Activated gamma-delta T cell treated with Interleukin-2 at 50 U/mL for 16 hours (primary cell): ENCODE measurements at places on chromosomes 4 and X.

DNA sequence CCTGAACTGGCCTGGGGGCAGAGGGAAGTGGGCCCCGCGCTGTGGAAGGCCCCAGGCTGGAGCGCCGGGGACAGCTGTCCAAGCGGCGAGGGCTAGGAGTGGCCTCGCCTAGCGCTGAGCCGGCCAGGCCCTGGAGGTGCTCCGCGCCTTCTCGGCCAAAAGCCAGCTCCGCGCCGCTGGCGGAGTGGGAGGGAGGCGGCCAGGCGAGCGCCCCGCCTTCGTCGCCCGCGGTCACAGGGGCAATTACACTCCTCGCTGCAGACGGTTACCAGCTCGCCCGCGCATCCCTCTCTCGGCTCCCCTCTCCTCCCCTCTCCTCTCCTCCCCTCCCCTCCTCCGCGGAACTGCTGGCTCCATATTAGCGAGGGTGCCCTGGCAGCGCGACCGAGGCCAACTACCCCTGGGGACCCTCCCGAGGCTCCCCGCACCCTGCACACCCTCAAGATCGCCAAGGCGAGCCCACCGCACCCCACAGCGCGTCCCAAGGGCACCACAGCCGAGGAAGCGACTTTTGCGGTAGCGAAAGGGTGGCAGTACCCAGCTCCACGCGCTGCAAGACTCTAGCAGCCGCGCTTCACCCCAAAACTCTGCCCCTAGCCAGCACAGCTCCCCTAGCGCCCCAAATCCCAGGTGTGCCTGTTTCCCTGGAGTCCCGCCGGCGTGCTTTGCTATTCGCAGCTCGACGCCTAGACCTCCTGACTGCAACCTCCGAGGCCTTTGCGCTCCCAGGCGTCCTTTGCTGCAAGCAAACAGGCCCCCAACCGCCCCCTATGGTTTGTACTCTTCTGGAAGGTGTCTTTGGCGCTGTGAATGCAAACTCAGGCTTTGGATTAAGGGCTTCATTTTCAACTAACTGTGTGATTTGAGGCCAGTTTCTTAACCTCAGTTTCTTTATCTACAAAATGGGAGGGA is 91.4 kb downstream of the BCOR start:
- no peak for DNase-seq

- DNase-seq = no peak
These were observed 10.7 kb downstream of the SEC24B start for GRCh38 chr4:109444182-109444844.

GRCh38 chr4:130825284-130825683 is 1729.3 kb downstream of the C4orf33 start:
- no peak for DNase-seq

- DNase-seq = no peak
These were observed 13.5 kb upstream of the PLS3 start for GRCh38 chrX:115547448-115547847.

DNA sequence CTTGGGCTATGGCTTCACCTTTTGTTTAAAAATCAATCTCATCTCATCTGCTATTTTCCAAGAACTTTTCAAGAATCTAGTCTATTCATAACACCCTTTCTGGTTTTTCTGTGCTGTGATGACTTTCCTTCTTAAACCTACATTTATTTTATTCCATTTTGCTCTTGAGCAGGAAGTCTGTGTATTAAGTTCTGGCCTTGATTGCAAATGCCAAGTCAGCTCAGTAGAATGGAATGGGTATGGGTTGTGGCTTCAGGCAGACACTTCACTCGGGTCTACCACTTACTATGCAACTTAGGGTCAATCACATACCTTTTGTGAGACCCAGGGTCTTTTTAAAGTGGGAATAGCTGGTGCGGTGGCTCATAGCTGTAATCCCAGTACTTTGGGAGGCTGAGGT is 522.3 kb downstream of the TRIML1 start:
- no peak for DNase-seq

- no peak for DNase-seq
These were observed 755.6 kb downstream of the DMD start for GRCh38 chrX:32455704-32456103.

DNA sequence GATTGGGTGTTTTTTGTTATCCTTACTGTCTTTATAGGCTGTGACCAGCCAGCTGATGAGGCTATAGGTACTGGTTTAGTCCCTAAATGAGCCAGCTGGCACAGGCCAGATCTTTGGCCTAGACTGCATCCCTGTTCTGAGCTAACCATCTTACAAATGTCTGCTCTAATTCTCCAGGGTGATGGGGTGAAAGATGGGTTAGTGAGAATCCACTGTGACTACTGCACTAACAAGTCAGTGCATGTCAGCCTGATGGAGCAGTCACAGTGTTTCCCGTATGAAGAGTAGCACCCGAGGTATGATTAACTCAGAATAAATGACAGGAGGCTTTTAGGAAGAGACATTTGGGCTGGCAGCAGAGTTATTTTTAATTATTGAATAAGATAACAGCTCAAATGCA is 181.0 kb downstream of the DCTD start:
- DNase-seq = no peak

DNA sequence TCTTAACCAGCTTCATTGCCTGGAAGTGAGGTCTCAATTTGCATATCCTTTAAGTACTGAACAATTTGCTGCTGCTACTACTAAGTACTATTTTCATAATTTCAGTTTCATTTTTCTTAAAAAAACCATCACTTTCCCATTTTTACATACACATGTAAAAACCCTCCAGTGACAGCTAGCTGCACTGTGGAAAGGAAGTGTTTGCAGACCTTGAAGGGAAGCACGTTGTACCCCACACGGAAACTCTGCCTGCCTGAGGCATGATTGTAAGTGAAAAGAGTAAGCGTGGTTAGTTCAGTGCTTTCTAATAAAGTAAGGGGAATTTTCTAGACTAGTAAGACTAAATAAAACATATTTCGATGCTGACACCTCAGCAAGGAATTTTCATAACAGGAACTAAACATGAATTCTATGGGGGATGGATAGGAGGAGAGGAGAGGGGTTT is 103.6 kb downstream of the RAPGEF2 start:
- no peak for DNase-seq

DNA sequence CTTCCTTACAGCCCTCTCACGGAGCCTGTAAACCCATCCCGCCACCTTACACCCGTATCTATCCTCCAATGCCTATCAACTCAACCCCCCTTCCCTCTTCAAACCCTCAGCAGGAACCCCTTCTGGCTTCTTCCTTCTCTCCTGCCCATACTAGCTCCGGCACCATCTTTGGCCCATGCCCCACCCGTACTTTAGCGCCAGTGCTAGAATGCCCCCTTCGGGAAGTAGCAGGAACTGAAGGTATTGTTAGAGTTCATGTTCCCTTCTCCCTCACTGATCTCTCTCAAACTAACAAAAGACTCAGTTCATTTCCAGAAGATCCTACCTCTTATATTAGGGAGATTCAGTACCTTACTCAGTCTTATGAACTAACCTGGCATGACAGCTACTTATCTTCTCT is 2.7 kb upstream of the UGT2B15 start:
- DNase-seq = no peak

DNA sequence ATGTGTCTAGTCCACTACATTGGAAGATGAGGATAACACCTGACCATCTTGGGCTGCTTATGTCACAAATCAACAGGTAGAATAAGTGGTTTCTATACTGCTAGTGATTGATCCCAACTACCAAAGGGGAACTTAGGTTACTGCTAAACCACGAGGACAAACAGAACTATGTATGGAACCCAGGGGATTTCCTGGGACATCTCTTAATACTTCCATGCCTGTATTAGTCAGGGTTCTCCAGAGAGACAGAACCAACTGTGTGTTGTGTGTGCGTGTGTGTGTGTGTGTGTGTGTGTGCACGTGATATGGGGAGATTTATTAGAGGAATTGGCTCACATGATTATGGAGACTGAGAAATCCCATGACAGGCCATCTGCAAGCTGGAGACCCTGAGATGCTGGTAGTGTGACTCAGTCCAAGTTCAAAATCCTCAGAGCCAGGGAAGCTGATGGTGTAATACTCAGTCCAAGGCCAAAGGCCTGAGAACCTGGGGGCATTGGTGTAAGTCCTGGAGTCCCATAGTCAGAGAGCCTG is 16.2 kb upstream of the AFF1 start:
- no peak for DNase-seq

GRCh38 chr4:157217708-157218107 is 2.8 kb upstream of the GRIA2 start:
- no peak for DNase-seq

- DNase-seq = no peak
These were observed 28.4 kb downstream of the LEF1 start for GRCh38 chr4:108140328-108140727.

GRCh38 chr4:184540307-184540706 is 66.0 kb upstream of the IRF2 start:
- no peak for DNase-seq

DNA sequence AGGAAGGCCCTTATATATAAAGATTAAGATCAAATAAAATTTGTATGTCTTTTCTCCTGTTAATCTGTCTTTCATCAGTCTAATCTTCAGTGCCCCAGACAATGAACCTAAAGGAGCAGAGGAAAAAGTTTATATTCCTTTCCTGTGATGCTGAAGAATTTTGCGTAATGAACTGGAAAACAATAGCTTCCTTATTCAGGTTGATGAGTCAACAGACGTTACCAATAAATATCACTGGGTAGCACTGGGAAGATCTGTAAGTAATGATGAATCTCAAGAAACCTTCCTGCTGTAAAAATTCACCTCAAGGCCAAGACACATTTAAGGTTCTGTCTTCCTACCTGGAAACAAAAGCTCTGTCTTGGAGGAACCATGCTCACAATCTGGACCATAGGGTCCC is 25.5 kb downstream of the CDKN2AIP start:
- no peak for DNase-seq

DNA sequence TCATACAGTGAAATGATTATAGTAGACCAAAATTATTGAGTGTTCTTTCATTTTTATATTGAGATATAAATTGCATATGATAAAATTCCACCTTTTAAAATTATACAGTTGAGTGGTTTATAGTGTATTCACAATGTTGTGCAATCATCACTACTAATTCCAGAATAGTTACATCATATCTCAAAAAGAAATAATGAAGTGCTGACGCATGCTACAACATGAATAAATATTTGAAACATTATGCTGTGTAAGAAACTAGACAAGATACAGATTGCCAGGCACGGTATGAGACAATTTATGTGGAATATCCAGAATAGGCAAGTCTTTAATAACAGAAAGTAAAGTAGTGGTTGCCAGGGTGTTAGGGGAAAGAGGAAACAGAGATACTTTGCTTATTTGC is 871.7 kb downstream of the FAM133A start:
- DNase-seq = no peak

GRCh38 chr4:94472056-94472826 is 20.5 kb downstream of the PDLIM5 start:
- no peak for DNase-seq

DNA sequence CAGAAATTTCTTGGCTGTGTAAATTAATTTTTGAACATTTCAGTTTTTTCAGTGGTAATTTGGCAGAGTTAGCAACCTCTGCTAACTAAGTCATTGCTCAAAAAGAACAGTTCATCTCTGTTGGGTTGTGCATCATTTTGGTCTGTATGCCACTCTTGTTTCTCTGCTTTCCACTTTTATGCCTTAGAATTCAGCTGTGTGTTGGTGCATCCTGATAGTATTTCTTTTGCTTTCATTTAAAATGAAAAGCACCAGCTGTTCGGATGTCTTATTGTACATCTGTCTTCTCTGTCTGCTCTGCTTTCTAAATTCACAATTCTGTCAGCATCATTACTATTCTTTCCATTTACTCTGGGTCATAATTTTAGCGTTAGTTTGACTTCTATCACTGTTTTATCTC is 388.2 kb upstream of the NDST4 start:
- no peak for DNase-seq

- no peak for DNase-seq
These were observed 16.2 kb downstream of the NELFA start for GRCh38 chr4:1992468-1993168.

GRCh38 chr4:39320381-39321115 is 45.6 kb downstream of the RFC1 start:
- no peak for DNase-seq

DNA sequence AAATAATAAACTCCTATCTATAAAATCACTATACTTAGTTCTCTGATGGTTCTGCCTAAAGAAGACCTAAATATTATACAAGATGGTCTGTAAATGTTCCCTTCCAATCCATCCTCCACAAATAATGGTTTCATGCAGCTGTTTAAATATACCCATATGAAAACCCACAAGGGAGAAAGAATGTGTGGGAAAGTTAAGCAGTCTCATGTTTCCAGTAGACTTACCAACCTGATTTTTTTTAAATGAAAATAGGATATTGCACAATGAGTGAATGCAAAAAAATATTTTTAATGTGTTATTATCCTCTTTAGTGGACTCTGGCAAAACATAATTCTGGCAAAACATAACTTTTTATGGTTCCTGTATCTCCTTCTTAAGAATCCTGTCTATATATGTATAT is 23.3 kb downstream of the CAMK2D start:
- no peak for DNase-seq

DNA sequence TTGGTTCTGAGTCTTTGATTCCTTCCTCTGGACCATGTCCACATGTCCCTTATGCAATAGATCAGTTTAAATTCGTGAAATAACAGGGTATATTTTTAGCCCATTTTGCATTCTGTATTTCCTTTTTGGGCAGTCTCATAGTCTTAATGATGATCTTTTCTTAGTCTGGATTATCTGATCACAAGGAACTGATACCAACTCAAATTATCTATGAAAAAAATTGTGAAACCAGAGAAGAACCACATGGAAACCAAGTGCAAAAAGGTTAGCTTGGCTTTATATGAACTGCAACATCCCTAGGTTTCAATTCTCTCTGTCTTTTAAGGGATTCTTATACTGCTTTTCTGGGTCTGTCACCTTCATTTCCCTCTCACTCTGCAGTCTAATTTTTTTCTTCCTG is 608.6 kb upstream of the AADAT start:
- no peak for DNase-seq

GRCh38 chr4:138414202-138414601 is 172.1 kb upstream of the SLC7A11 start:
- no peak for DNase-seq

DNA sequence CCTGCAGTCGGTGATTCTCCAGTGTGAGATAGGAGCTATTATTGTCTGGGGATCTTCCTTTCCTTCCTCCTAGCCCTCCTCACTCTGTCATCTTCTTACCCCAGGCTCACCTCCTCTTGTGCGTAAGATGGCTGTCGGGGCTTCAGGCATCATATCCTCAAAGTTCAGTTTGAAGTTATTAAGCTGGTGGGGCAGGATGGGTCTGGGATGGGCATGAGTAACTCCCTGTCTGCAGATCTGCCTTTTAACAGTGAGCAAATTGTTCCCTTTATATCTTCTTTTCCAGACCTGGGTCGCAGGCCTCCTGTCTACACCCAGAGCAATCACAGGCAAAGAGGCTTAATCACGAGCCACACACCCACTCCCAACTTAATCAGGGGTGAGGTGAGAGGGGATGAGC is 900 bp upstream of the MTMR1 start:
- no peak for DNase-seq

GRCh38 chr4:116724249-116724648 is 361.1 kb downstream of the TRAM1L1 start:
- DNase-seq = no peak
